ENCODE measurements at places on chromosomes 16 and 17.
A peak's percentile ranks its signal among the peaks of the same experiment; 100 is the strongest.

- DNase-seq = no peak
Measured at GRCh38 chr17:82319619-82320062, 2.2 kb upstream of the CD7 start.

DNA sequence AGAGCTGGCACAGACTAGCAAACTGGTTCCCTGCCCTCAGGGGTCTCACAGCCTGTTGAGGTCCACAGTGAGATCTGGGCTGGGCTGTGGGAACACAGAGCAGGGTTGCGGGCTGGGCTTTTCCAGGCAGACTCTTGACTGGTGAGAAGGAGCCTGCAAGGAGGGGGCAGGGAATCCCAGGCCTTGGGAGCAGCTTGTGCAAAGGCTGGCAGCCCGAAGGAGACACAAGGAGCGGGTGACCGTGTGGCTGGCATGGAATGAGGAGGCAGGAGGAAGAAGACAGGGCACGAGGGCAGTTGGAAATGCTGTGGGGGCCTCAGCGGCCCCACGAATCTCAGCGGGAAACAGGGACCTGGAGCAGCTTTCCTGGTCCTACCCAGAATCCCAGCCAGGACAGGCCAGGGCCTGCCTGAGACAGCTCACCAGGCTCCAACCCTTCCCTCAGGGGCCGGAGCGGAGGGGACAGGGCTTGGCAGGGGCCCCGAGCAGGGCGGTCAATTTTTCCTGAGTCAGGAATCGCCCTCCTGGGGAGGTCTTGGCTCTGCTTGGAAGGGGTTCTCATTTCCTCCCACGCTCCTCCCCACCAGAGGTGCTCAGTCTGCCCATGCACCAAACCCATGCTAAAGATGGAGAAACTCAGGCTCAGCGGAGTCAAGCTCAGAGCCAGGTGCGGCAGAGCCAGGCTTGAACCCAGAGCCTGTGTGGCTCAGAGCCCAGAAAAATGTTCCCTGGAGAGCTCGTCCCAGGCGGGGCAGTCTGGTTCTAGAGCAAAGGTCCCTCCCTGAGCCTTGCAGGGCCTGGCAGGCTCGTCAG is 9.2 kb upstream of the SNN start:
- no peak for DNase-seq

DNA sequence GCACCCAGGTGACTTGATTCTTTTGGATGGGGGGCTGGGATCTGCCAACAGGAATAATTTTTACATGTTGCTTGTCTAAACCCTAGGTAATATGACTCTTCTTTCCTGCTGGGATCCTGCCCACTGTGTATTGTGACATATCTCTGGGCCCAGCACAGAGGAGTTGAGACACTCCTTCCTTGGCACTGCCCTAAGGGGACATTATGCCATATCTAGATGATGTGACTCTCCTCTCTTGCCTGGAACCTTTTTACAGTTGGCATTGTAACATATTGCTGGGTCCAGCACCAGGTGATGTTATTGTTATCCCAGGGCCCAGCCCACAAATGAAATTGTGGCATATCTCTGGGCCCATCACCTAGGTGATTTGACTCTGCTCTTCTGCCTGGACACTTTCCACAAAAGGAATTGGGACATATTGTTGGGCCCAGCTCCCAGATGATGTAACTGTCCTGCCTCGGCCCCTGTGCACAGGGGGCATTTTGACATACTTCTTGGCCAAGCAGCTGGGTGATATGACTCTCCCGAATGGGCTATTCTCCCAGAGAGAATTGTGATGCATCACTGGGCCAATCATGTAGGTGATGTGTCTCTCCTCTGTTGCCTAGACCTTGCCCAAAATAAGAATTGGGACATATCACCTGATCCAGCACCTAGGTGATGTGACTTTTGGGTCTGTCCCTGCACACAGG is 1837.7 kb downstream of the TP53TG3F start:
- DNase-seq = no peak

- DNase-seq = peak; percentile 35
Measured at GRCh38 chr17:41835800-41836549, at the start of gene NT5C3B. Gene NT5C3B, minus strand, starts transcription at chr17:41836232. Its CDS starts 39 bp downstream, at chr17:41836193.

- DNase-seq = peak; percentile 20
Measured at GRCh38 chr17:81189670-81190530, 23.9 kb upstream of the AATK start.

GRCh38 chr16:85041219-85042166 is 13.9 kb downstream of the KIAA0513 start:
- no peak for DNase-seq

DNA sequence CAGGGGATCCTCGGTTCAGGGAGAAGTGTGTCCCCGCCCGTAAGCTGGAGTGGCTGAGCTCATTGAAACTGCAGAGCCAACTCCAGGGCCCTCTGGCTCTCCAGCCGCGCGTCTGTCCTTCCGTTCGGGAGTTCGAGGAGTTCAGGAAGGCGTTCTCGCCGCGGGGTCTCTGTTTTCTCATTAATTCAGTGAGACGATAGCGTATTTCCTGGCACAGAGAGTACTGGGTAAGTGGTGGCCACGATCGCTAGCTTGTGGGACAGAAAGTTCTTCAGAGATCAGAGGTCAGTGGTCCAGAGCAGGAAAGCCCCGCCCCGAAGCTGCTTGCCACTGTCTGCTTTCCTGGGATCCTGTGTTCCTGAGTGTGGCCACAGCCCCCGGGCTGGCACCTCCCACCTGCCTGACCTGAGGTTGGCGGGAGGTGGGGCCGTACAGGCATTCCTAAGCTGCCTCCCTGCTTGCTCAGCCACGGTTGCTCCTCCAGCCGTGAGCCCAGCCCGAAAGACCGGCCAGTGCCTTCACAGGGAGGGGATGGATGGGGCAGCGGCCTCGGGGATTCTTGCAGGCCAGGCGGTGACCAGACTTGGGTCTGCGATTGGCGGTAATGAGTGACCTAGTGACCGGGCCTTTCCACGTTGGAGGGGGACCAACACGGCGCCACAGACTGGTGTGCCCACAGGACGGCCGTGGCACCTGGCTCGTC is 8.9 kb downstream of the BAIAP2 start:
- no peak for DNase-seq

DNA sequence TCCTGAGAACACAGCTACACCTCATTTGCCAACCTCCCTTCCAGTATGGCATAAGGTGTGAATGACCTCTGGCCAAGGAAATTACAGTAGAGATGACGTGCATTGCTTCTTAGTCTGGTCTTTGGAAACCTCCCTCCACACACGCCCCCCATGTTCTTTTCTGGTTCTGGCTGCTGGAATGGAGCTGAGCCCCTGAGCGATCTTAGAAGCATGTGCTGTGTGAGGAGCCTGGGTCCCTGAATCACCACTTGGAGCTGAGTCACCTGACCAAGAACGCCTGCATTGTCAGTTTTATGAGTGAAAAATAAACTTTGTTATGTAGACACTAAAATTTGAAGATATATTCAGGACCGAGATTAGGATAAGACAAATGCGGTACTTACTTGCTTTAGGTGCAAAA is 51.4 kb downstream of the HS3ST3A1 start:
- no peak for DNase-seq

DNA sequence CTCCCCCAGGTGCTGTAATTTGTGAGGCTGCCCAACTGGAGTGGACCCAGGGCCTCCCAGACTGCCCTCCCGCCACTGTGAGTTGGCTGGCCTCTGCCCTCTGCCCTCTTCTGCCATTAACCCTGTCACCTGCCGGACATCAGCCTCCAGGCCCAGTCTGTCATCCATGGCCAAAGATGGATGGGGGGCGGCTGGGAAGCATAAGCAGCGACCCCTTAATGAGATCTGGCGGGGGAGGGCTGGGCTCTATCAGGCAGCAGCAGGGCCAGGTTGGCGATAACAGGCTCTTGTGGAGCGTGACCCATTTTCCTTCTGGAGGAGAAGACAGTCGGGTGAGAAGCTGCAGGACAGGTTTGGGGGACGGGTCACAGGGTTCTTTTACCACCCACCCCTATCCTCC is 25.3 kb downstream of the CDK5RAP3 start:
- no peak for DNase-seq

- no peak for DNase-seq
Measured at GRCh38 chr16:1981398-1981836, at the start of gene NOXO1. Gene NOXO1, minus strand, starts transcription at chr16:1981469. Its CDS starts 290 bp downstream, at chr16:1981179.

DNA sequence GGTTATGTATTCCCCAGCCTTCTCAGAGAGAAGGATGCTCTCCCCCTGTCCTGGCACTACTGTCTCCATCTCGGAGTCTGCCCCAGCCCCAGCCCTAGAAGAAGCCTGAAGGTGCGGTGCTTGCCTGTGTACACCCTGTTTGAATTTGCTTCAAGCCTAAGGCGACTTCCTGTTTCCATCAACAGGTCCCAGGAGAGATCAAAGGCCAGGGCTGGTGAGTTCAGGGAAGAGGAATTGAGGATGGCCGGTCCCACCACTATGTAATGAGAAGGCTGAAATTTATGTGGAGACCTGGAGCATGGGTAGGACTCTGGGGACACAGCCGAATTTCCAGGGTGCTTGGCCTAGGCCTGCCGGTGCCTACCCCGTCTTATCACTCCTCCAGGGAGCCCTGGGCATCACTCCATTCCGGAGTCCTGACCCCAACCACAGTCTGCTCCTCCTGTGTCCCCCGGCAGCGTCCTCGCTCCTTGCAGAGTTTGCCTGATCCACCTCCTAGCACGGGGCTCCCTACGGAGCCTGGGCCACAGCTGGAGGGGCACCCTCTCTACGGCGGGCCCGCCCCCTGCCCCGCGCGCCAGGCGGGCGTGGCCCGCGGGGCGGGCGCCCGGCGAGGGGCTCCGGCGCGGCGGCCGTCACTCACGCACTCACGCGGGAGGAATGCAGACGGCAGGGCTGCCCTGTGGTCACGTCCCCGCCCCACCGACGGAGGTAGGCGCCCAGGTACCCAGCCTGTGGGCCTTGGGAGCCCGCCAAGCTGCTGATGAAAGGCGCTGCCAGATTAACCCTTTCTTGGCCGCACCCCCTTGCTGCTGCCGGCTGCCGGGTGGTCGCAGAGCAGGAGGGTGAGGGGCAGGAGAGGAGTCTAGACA is 53.8 kb upstream of the TAC4 start:
- no peak for DNase-seq

- DNase-seq = no peak
Measured at GRCh38 chr16:71917900-71918299, 22.6 kb downstream of the IST1 start.

GRCh38 chr17:27486741-27487140 is 30.5 kb downstream of the KSR1 start:
- no peak for DNase-seq
